Effector memory CD4-positive, alpha-beta T cell (primary cell): ENCODE measurements at places on chromosomes 1 and 21.

GRCh38 chr1:228851193-228851592 lies 115.9 kb downstream of the RHOU start:
- no peak for DNase-seq

- no peak for DNase-seq
Measured at GRCh38 chr21:16194788-16195537, 465.2 kb downstream of the USP25 start.

DNA sequence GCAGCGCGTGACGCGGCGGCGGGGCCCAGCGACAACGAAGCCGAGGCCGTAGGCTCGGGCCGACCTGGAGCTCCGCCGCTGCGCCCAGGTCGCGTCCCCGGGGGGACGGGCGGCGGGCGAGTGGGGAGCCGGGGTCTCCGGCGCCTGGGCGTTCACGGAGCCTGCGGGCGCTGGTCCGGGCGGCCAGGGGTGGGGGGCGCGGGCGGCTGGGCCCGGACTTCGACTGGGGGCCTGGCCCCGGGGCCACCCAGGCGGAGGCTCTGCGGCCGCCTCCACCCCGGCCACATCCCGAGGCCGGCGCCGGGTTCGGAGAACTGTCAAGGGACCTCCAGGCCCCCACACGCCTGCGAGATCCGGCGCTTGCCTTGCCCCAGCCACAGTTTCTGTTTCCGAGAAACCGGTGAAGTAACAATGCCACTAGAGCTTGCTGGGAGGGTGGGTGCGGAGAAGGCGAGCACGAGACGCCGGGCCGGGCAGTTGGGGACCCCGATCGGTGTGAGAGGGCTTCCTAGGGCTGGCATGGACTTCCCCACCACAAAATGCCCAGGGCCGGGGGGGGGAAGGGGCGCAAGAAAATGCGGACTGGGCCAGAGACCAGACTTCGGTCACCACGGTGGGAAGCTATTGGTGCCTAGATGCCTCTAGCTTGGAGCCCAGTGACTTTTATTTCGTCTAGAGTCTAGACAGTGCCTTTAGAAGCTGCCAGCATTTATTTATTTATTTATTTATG lies 501 bp downstream of the FBXO6 start:
- peak; percentile 18 for DNase-seq

DNA sequence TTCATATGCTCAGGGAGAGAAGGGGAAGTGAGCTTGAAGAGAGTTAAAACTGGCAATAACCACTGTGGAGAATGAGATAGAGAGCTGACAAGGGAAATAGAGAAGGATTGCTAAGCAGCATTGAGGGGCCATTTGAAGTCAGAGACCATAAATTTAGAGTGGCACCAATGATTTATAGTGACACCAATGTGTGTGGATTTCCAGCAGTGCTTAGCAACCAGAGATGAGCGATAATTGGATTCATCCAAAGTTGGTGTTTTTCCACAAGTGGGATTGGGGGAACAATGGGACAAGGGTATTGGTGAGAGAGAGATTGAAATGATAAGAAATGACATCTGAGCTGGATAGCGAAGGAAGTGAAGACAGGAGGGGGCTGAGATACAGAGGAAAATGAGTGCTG lies 114.1 kb downstream of the C1orf94 start:
- DNase-seq, result no peak

- DNase-seq, result no peak
Measured at GRCh38 chr1:33143176-33143575, 38.7 kb downstream of the TRIM62 start.

GRCh38 chr1:168554603-168555483 lies 11.0 kb upstream of the XCL2 start:
- no peak for DNase-seq

DNA sequence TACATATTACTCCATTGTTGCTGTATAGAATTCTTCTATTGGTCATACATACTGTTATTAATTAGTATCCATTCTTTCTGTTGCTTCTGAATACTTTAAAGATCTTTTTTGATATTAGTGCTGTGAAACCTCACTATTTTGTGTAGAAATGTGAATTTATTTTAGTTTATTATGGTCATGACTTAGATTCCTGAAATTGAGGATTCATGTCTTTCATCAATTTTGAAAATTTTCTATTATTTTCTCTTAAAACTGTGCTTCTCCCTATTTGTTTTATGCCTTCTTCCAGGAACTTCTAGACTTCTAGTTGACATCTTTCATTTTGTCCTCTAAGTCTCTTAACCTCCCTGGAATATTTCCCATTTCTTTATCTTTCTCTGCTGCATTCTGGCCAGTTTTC lies 113.1 kb downstream of the NTPCR start:
- DNase-seq, result no peak

- no peak for DNase-seq
Measured at GRCh38 chr1:222781251-222781650, 33.6 kb upstream of the DISP1 start.

DNA sequence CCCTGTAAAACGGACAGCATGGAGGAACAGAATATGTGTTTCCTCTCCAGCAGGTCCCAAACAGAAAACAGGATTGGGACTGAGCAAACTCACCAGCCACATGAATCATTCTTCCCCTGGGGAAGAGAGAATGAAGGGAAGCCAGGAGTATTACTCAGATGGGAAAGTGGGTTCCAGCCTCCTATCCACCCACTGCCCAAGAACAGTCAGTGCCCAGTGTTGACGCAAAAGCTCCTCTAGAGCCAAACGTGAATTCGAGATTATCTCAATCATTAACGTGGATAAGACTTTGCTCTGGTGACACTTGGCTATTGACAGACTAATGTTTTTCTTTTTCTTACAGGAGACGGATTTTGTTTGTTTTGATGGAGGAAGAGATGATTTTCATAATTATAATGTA lies 9.3 kb downstream of the MIA3 start:
- DNase-seq, result no peak

DNA sequence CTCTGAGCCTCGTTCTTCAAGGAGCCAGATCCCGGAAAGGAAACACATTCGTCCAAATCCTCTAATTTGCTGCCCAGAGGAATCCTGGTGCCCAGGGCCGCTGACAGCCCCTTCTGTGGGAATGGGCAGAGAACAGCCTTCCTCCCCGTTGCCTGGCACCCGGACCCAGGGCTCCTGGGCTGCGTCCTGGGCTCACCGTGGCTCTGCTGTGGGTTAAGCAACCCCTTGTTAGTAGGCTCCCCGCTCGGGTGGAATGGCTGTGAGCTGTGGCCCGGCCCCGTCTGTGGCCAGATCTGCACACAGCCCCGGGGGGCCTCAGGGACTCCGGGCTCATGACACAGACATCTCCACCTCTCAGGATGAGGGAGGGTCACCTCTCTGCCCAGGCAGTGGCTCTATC lies 122.9 kb upstream of the ARHGEF16 start:
- no peak for DNase-seq

- DNase-seq, result no peak
Measured at GRCh38 chr21:31396399-31396798, 52.3 kb upstream of the TIAM1 start.

DNA sequence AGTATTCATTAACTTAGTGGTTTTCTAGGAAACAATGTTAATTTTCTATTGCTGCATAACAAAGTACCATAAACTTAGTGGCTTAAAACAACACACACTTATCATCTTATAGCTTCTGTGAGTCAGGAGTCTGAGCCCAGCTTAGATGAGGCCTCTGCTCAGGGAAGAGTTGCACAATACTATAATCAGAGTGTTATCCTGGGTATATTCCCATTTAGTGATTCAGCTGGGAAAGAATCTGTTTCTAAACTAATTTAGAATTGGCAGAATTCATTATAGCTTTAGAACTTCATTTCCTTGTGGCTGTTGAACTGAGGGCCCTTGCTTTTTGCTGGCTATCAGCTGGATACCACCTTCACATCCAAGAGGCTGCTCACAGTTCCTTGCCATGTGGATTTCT lies 515.5 kb downstream of the BRINP3 start:
- no peak for DNase-seq

DNA sequence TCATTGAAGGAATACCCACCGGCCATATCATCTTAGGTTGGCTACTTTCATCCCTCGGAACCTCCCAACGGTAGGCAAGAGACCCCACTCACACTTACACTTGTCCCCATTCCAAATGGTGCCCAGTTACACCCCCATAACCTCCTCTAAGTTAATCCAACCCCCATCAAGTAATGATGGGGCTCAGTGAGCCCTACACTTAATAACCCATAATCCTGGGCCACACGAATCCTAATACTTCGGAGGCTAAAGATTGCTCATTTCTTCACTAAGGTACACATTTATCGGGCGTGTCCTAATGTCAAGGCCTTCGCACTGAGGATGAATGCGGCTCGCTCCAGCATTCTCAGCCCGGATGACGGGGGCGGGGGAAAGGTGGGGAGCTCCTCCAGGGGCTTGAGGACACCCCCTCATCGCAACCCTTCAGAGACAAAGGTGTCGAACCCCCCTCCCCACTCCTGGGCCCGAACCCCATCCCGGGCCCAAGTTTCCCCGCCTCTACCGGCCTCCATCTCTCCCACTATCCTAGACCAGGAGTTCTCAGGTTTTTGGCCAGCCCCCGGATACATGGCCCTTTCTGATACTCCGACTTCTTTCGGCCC lies 435 bp downstream of the ILF2 start:
- no peak for DNase-seq

DNA sequence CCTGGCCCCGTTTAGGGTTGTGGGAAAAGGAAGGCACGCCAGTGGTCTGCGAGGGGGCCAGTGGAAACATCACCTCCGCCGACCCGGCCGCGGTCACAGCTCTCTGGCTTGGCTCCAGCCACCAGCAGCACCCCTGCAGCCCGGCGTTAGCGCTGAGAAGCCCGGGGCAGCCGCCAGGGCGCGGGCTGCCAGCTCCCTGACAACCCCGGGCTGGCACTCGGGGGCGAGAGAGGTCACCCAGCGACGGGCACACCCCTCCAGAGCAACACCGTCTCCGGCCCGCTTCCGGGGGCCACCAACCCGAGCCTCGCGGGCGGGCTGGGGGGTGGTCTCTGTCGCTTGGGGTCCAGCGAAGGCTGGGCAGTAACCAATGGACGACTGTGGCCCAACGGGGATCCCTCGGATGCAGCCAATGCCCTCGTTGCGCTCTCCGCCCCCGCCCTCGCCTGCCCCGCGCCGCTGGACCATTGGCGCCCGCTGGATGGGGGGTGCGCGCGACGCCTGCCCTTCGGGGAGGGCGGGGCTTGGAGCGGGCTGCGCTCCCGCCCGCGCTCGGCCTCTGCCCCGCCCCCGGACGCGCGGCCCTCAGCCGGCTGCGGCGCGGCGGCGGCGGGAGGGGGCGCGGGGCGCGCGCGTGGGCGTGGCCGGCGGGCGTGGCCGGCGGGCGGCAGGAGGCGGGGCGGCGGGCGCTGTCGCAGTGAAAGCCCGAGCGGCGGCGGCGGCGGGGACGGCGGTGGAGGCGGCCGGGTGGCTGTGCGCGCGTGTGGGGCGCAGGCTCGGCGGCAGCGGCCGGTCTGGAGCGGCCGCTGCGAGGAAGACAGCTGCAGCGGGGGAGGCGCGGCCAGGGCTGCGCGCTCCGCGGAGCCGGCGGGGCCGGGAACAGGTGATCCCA lies at the start of gene MAN1C1:
Gene MAN1C1, plus strand, starts transcription at position 697 of the 892 bp plus-strand sequence. CDS start 1,007 bp downstream, outside the sequence.
- peak; percentile 72 for DNase-seq

DNA sequence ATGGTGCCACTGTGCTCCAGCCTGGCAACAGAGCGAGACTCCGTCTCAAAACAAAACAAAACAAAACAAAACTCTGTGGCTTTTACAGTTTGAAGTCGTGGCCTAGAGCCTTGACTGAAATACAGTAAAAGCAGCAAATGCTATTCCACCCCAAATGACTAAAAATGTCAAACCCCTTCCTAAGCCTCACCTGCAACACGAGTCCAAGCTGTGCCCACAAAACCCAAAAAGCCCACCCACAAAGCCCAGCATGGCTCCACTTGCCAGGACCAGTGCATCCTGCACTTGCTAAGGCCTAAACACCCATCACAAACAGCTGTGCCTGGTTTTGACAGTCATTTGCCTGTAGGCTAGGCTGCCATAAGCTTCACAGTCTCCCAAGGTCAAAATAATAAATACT lies 21.3 kb downstream of the VAV3 start:
- DNase-seq, result no peak

DNA sequence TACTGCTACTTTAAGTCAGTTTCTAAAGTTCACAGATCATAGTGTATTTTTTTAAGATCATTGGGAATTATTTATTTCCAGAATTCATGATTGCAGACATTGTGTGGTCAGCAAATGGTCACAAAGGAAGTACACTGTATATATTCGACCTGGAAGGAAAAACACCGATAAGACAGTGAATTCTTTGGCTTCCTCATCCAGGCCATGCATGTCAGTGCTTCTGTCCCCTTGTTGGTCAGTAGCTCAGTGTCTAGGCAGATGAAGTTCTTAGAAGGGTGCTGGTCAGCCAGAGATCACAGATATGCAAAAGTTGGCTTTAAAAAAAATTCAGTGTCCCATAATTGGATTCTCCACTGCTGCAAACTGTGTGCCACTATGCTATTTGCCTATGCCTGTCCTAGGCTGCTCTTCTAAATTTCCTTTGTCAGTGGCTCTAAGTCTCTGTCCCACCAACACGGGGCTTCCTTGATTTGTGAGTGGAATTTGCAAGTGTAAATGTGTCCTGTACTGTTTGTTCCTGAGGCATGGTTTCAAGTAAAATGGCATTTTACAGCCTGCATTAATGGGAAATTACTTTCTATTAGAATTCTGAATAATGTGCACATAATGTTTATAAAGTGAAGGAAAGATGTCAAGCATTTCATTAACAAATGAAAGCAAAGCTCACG lies 12.0 kb upstream of the VAMP4 start:
- DNase-seq, result no peak

DNA sequence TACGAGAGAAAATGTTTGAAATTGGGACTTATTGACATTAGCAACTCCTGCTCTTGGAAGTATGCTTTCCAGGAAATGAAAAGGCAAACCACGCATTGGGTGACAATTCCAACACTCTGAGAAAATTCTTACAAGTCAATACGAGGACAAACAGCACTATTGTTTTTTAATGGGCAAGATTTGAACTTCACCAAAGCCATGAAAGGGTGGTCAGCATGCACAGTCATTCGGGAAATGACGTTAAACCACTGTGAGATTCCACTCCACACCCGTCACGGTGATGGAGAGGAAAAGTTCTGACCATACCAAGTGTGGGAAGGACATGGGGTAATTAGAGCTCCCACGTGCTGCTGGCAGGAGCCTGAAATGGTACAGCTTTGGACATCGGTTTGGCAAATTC lies 12.2 kb upstream of the PRXL2B start:
- DNase-seq, result no peak

- peak; percentile 16 for DNase-seq
Measured at GRCh38 chr1:226064816-226065248, 2.3 kb downstream of the H3-3A start.

DNA sequence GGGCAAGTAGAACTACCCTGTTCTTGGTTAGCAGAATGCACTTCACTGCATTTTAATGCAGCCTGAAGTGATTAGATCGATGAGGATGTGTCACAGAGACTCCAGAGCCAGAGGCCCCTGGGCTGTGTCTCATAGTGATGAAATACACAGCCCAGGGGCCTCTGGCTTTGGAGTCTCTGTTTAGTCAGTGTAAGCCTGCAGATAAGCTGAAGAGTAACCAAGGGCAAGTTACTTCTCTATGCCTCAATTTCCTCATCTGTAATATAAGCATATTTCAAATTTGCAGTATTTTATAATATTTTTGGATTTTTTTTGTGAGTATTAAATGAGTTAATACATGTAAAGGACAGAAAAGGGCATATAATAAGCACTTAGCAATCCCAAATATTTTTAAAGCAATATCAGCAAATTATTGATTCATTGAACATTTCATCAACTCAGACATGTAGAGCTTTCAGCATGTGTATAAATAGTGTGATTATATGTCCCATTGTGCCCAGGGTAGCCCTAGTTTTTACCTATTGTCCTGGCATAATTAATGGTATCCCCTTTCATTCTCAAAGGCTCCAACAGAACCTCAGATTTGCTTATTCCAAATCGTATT lies 23.6 kb upstream of the APOBEC4 start:
- DNase-seq, result no peak

GRCh38 chr1:19739628-19740027 lies 60.1 kb downstream of the TMCO4 start:
- no peak for DNase-seq
